ENCODE measurements at places on chromosomes 12 and 14.

- no peak for DNase-seq
Observed at GRCh38 chr14:94769391-94770250, at the start of gene GSC. GSC (minus strand) TSS chr14:94770113; CDS start chr14:94770015, 98 bp downstream.

DNA sequence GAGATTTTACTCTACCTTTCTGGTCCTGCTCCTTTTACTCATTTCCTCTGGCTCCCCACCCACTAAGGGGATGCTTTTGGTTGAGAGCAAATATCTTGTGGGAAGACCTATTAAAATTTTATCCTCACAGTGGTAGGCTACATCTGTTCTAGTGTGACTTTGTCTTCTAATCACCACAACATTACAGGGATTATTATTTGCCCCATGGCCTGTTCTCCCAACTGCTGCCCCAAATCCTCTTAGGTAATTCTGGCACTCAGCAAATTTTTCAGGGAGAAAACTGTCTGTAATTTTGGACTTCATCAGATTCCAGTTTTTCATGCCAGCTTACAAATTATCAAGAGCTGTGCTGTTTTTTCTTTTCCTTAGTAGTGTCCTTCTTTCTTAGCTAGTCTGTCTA, 172.3 kb downstream of the GPHN start:
- no peak for DNase-seq

GRCh38 chr14:63200035-63200740, 4.1 kb upstream of the RHOJ start:
- no peak for DNase-seq

DNA sequence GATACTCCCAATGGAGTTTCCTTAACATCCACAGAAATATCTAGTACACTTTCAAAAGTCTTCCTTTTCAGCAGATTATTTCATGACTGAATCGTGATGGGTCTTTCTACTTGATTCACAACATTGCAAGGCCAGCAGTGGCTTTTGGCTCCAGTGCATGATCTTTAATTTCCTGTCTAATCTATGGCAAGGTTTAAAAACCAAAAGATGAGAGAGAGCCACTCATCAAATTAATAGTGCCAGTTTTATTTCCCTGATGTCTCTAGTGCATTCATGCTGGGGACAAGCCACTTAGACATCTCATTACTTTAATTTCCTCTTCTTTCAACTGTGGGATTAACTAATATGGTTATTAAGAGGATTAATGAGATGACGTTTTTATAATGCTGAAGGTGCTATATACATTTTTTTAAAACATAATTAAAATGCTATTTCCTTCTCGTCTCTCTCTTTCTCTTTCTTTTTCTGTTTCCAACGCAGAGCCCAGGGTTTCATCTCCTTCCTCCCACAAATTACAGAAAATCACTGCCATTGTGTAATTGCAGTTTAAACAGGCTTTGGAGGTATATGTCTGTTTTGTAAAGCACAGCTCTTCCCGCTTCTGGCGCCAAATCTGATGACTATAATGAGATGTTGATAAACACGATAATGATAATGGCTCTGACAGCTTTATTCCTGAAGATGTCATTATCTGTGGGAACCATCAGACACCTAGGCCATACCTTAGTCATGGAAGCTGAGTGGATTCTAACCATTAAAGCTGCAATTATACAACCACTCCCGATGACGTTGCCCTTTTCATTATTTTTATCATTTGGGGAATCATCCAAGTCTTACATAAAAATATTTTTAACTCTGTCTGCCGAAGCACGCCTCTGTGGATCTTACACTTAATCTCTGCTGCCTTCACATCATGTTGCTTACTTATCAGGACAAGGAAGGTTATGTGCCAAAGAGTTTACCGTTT, 103.1 kb upstream of the PPM1H start:
- DNase-seq: no peak

- DNase-seq: no peak
Observed at GRCh38 chr12:42508913-42509460, 80.6 kb downstream of the PRICKLE1 start.

GRCh38 chr14:87542288-87542687, 450.7 kb downstream of the GALC start:
- DNase-seq: no peak

DNA sequence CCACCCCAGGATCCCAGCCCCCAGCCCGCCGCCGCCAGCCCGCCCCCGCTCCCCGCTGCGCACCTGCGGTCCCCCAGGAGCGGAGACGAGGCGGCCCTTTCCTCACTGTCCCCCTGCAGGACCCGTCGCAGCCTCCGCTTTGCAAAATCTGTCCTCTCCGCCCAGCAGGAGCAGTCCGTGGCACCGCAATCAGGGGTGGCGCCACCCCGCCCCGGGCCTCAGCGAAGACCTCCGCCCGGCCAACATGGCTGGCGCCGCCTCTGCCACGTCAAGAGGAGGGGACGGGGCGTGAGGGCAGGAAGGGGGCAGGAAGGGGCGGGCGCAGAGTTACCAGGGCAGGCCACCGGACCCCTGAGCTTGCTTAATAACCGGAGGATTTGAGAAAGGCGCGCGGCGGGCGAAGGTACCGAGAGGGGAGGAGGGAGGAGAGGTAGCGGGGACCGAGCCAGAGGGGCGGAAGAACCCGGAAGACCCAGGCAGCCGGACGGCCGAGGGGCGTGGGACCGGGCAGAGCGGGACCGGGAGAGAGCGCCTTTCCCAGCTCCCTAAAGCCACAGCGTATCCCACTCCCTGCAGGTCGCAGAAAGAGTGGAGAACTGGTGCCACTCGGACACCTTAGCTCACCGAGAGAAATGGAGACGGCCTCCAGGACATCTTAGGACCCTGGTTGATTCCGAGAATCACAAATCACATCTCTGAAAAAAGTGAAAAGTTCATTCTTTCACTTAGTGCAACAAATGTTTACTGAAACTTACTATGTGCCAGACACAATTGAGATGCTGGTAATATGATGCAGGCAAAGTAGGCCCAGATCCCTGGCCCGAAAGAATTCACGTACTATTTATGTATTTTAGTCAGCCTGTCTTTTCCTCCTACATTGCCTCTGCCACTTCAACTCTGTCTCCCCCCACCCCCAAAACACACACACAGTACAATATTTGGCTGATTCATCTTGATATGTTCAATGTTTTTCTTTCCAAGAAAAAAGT, at the start of gene SEC23A:
TSS of gene SEC23A (minus strand) at position 267 of the 989 bp plus-strand sequence. CDS start 7,117 bp downstream, outside the sequence.
- peak; percentile 83 for DNase-seq

DNA sequence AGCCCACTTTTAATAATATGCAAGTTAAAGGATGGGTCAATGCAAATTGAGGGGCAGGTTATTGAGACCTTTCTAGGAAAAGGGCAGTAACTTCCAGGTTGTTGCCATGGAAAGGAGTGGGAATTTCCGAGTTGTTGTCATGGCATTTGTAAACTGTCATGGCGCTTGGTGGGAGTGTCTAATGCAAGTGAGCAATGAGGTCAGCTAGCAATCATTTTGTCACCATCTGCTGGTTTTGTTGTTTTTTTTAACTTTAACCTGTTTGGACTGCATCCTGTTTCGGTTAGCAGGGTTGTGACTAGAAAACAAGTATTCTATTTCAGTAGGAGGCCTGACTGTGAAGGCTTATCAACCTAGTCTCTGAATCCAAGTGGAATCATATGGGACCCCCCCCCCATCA, 85.8 kb upstream of the TSPAN11 start:
- DNase-seq: no peak

GRCh38 chr14:68466491-68466977, 326.3 kb downstream of the ZFP36L1 start:
- no peak for DNase-seq
